Neural crest cell (in vitro differentiated cells): ENCODE measurements at places on chromosomes 2 and 18.

DNA sequence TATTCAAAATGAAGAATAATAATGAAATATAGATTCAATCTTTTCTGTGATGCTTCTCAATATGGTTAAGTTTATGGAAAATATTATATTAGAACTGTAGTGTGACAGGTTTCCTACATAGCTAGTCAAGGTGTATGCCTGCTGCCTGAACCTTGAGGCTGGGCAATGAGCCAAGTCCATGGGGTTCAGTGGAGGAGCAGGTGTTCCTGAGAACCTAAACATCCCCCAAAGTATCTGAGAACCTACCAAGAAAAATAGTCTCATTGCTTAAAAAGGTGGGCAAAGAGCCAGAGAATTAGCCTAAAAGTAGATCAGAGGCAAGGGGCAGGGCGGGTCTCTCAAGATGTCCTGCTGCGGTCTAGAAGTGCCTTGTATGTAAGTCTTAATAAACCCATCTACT is 185.9 kb upstream of the SPHKAP start:
- H3K27me3 ChIP-seq, result no peaks in the 10 kb centered on the region
- no peaks in the 10 kb centered on the region for H3K36me3 ChIP-seq
- no peak overlapping the region for H3K4me3 ChIP-seq

DNA sequence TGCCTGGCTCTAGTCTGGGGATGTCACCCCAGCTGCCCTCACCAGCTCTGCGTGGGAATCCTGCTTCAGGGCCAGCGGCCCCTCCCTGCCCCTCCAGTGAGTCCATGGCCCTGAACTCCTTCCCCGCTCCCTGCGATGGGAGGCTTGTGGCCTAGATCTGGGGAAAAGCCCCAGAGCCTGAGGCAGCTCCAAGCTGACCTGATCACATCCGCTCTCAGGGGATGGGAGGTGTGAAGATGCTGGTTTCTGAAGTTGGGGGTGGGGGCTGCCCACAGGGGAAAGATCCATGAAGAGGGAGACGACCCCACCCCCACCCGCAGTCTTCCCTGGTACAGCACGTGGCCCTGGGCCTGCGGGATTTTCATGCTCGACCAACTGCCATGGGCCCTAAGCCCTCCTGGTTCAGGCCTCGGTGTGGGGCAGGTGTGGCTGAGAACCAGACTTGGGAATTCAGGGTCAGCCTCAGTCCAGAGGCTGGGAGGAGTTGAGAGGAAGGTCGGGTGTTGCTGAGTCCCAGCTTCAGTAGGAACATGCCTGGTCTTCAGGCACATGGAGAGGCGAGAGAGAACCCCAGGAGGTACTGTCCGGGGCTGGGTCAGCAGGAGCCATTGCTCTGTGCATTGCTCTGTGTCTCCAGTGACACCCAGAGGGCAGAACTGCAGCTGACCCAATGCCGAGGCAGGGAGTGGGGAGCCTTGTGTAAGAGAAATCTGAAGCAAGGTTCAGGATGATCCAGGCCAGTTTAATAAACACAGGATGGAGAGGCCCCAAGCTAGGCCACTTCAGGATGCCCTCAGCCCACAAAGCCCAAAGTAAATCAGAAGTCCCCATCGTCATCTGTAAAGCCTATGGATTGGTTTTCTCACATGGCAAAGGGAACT is 115.1 kb downstream of the CAPN13 start:
- peaks cover 13% of the 10 kb centered on the region for H3K27me3 ChIP-seq
- H3K27ac ChIP-seq, result peak overlapping the region; percentile 43
- no peaks in the 10 kb centered on the region for H3K36me3 ChIP-seq
- no peaks in the 10 kb centered on the region for H3K4me1 ChIP-seq
- H3K4me3 ChIP-seq, result no peak overlapping the region

DNA sequence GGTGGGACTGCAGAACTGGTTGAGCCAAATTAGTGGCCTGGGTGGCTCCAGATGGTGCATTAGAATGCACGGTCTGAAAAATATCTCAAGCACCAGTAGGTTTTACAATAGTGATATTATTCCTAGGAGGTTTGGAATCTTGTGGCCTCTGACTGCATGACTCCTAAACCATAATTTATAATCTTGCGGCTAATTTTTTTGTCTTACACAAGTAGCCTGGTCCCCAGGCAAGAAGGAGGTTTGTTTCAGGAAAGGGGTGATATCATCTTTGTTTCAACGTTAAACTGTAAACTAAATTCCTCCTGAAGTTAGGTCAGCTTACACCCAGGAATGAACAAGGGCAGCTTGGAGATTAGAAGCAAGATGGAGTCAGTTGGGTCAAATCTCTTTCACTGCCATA is 98.9 kb upstream of the ARL4C start:
- no peak overlapping the region for H3K27ac ChIP-seq
- DNase-seq, result no peak
- H3K36me3 ChIP-seq, result no peaks in the 10 kb centered on the region

DNA sequence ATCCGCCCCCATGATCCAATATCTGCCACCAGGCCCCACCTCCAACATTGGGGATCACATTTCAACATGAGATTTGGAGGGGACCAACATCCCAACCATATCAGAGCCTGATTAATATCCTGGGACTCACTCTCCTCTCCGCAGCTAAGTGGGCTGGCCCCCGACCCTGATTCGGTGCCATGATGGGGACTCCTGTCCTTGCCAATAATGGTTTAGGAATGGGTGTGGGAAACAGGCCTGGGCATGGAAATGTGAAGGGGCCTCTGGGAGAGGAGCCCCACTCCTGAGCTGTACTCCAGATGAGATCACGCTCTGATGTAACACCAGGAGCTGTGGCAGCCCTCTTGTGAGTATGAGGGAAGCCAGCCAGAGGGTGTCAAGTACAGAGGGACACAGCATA is 77.3 kb upstream of the SMAD7 start:
- no peak overlapping the region for H3K27ac ChIP-seq
- H3K27me3 ChIP-seq, result no peaks in the 10 kb centered on the region

DNA sequence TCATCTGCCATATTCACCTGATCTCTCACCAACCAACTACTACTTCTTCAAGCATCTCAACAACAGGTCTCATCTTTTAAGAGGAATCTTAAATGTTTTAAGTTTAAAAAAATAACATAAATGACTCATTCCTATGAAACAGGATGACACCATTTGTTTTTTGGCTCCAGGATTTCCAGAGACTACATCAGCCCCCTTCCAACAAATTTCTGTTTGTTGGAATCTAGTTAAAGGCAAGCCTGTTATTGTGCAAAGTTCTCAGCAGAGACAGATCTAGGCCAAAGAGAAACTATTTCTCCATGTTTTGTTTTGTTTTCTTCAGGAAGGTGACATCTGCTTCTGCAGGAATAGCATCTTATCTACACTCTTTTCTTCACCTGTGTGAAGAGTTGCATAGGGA is 204.8 kb upstream of the SH3BP4 start:
- no peaks in the 10 kb centered on the region for H3K27me3 ChIP-seq
- DNase-seq, result no peak
- no peak overlapping the region for H3K27ac ChIP-seq
- H3K4me3 ChIP-seq, result no peak overlapping the region
- H3K36me3 ChIP-seq, result peaks cover 10% of the 10 kb centered on the region
